ENCODE measurements at places on chromosomes 12 and 14. TPM values are rescaled to one million over a fixed set of nuclear protein-coding genes. Genes with fewer than 3 reads are reported as not detected.

The FOXG1 gene
- 0.83 TPM for total RNA-seq

The TAS2R31 gene
- 5.1 TPM for total RNA-seq

The NYNRIN gene
- 42.7 TPM for total RNA-seq

The LBHD2 gene
- total RNA-seq, result not detected

The RIPK3 gene
- 2.9 TPM for total RNA-seq

The TBC1D30 gene
- 0.29 TPM for total RNA-seq

The ALG10B gene
- 6.0 TPM for total RNA-seq

The TAS2R14 gene
- 4.1 TPM for total RNA-seq

The PPFIA2 gene
- 2.0 TPM for total RNA-seq

The ANKRD33 gene
- 0.15 TPM for total RNA-seq

The SRSF9 gene
- 162 TPM for total RNA-seq

The SLC48A1 gene
- total RNA-seq, result 11.3 TPM

The FOXN4 gene
- not detected for total RNA-seq

The DCN gene
- total RNA-seq, result 1,986 TPM

The SYT1 gene
- total RNA-seq, result 1.3 TPM

The PRDM4 gene
- total RNA-seq, result 34.9 TPM

The TAMALIN gene
- 15.9 TPM for total RNA-seq

The TTC9 gene
- 0.15 TPM for total RNA-seq

All from smooth muscle cell of trachea (primary cell).